ENCODE measurements at places on chromosomes 2 and 18.

DNA sequence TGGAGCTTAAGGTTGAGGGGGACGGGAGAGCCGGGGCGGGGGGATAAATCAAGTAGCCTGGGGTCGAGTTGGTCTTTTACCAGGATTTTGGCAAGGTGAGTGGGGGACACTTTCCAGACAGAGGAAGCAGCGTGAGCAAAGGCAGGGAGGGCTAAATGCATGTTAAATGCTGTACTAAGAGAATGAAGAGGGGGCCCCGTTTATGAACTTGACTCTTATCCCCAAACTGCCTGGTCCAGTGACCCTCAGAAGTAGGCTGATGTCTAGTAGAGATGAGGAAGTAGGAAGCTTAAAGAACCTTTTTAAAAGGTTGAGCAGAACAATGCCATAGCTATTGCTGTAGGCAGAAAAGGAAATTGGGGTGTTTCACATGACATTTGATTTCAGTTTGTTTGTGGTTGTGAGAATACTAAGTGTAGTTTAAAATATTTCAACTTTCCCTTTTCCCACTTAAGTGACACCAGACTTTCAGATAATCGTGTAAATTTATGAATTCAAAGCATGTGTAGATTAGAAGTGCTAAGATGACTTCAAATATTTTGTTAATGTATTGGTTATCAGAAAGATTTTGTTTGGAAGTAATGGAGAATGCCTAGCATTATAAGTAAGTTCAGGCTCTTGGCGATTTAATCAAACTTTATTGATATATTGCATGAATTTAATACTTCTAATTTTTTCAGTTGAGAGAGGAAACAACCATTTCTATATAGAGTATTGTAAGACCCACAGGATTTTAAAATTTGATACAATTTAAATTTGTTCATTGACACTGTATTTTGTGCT is 1.8 kb downstream of the REL start:
- peak; percentile 21 for DNase-seq

- DNase-seq, result peak; percentile 0
Measured at GRCh38 chr2:13201924-13202323, 485.2 kb downstream of the TRIB2 start.

DNA sequence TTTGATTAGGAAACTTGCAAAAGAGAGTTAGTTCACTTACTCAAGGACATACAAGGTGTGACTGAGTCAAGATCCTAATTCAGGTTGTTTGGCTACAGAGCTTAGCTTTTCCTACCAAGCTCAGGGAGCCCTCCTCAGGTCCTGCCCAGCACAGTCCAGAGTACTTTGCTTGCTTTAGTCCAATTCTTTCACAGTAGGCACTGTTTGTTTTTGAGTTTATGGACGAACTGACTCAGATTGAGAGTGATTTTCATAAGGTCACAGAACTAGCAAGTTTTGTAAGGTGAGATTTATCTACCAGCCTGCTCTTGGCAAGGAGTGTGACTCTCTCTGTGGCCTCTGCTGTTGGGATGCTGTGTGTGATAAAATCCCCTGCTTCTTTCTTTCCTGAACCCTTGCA is 310.5 kb downstream of the PTPRM start:
- DNase-seq, result peak; percentile 55

DNA sequence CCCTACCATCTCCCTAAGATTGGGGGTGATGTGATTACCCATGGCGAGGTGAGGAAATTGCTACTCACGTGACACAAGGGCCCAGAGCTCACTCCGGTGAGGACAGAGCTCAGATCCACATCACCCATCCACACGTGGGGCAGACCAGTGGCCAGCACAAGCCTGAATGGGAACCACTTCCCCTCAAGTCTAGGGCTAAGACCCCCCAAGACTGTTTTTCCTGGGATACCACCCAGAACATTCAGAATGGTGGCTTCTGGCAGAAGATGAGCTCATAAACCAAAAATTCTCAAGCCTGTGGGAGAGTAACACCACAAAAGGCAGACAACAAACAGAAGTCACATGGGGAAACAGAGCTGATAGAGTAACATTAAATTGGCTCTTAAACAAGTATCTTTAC is 321.4 kb downstream of the ALK start:
- peak; percentile 8 for DNase-seq

DNA sequence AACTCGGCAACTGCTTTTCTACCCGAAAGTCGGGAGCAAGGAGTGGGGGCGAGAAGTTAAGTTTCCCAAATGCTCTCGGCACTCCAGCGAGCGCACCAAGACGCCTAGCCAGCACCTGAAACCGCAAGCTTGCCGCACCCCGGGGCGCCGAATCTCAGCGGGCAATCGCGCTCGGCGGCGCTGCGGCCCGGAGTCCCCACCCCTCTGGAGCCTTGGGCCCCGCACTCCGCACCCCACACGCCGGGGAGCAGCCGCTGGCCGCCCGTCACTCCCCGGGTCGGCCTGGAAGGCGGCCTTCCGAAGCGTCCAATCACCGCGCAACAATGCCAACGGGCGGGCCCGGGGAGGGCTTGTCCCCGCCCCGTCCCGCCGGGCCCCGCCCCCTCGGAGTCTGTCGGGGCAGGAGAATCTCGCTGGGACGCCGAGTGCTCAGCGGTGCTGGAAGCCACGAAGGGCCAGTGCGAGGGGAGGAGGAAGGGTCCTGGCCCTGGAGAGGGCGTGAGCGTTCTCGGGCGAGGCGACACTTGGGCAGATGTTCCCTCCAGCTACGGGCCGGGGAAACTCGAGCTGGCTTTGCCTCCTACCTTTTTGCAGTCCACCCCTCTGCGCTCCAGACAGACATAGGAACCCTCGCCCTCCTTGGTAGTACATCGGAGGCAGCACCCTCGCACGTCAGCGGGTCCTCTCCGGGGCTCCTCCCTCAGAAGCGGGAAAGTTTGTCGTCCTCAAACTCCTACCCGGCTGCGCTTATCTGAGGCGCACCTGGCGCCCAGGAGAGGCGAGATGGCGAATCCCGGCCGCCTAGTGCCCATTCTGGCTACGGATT is 1.1 kb upstream of the ZBTB7C start:
- peak; percentile 85 for DNase-seq

- DNase-seq, result no peak
Measured at GRCh38 chr2:183253441-183254130, 129.3 kb downstream of the NUP35 start.

DNA sequence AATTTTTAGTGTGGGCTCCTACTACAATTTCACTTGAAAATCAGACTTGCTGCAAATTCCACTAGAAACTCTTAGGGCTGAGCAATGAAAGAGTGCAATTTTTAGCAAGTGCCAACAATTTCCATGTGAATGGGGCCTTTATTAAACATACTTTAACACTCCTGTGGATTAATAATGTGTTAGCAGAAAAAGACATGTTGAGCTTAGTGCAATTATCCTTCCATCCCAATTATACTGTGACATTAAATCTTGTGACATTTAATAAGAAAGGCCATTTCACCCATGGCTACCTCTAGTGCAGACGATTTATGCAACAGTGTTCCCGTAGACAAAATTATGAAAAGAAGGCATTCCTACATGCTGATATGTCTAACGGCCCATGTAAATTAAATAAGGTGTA is 639.7 kb downstream of the STK39 start:
- no peak for DNase-seq

- DNase-seq, result no peak
Measured at GRCh38 chr2:30645745-30646119, 161.5 kb downstream of the CAPN13 start.

- DNase-seq, result no peak
Measured at GRCh38 chr2:213496226-213496625, 212.0 kb downstream of the SPAG16 start.

- DNase-seq, result no peak
Measured at GRCh38 chr2:222756362-222756831, 84.9 kb downstream of the MOGAT1 start.

DNA sequence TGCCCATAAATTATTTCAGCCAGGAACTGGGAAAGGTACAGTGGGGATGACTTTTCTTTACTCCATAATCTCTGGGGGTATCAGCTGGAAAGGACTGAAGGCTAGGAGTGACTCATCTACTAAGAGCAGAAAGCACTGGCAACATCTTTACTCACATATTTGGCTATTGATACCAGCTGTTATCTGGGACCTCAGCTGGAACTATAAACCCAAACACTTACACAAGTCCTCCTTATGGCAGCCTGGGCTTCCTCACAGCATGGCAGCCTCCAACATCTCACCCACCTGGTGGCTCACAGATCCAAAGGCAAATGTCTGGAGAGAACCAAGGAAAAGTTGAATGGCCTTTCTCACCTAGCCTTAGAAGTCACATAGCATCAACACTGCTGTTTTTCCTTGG is 379.0 kb upstream of the RND3 start:
- peak; percentile 21 for DNase-seq

GRCh38 chr2:161112908-161113307 is 47.3 kb upstream of the TANK start:
- no peak for DNase-seq

- no peak for DNase-seq
Measured at GRCh38 chr2:159795841-159796690, 1.9 kb downstream of the CD302 start.

- DNase-seq, result no peak
Measured at GRCh38 chr2:26754972-26755670, 9.0 kb upstream of the SLC35F6 start.

GRCh38 chr2:6401301-6401700 is 464.4 kb downstream of the CMPK2 start:
- DNase-seq, result no peak

DNA sequence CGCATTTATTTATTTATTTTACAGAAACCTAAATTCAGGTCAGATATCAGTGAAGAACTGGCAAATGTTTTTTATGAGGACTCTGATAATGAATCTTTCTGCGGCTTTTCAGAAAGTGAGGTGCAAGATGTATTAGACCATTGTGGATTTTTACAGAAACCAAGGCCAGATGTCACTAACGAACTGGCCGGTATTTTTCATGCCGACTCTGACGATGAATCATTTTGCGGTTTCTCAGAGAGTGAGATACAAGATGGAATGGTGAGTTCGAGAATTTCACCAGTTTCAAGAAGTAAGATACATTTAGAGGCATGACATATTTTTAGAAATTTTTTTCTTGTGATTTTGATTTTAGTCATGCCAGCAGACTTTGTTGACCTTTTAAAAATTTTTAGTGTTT is 4.6 kb downstream of the CDCA7 start:
- DNase-seq, result peak; percentile 4

DNA sequence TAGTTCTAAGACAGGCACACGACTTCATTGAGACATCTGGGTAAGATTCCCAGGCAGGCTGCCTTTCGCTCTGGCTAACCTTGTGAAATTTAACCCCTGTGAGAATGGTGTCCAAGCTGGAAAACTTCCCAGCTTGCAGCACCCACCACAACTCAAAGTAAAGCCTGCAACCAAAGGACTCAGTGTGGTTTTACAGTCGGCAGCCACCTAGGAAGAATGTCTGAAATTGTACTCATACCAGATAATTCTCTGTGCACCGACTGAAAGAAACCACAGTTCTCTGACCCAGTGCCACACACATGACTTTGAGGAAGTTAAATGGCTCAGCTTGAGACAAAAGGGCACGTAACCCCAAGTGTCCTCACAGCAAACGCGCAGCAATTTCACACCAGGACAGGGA is 125.7 kb downstream of the RBMS1 start:
- peak; percentile 98 for DNase-seq

DNA sequence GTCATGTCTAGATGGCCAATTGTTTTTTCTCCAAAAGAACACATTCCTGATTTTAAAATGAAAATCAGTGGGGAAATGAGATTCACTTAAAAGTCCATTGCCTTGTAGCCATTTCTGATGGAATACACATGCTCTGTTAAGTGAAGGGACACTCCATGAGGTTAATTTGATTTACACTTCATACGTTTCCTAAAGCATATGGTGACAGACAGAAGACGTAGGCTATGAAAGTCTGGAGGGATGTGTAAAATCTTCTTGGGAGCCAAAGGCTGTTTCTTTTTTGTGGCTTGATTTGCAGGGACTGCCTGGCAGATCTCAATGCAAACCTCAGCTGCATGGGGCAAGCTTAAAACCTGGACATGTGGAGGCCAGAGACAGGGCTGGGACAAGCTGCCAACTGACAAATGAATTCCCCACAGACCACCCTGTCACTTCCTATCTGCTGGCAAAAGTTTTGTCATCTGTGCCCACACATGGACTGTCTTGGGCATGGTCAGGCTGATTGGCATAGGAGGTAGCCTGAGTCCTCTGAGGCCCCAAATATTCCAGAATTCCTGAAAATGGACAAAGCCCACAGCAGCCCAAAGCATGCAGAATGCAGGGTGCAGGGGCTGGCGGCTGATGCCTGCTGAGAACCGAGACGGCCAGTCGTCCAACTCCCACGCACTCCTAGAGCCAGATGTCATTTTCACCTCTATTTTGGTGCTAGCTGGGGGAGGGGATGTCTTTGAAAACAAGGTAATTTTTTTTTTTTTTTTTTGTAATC is 73.9 kb downstream of the SDC1 start:
- no peak for DNase-seq

DNA sequence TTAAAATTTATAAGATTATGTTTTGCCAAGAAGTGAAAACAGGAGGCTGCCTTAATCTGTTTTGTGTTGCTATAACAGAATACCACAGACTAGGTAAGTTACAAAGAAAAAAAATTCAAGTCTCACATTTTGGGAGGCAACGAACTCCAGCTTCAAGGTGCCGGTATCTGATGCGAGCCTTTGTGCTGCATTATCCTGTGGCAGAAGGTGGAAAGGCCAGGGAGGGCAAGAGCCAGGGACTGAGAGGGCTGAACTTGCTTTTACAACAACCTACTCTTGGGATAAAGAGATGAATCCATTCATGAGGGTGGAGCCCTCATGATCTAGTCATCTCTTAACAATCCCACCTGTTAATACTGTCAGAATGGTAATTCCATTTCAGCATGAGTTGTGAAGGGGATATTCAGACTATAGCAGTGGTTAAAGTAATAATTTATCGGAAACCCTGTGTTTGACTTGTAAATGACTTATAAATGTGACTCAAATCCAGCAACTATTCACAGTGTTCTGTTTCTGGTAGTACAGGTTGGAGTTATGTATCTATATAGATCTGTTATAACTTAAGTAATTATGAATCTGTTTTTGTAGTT is 3.7 kb downstream of the MTX2 start:
- no peak for DNase-seq

GRCh38 chr2:164928101-164928673 is 27.1 kb downstream of the SLC38A11 start:
- peak; percentile 28 for DNase-seq
